ENCODE measurements at places on chromosomes 13 and 19.

DNA sequence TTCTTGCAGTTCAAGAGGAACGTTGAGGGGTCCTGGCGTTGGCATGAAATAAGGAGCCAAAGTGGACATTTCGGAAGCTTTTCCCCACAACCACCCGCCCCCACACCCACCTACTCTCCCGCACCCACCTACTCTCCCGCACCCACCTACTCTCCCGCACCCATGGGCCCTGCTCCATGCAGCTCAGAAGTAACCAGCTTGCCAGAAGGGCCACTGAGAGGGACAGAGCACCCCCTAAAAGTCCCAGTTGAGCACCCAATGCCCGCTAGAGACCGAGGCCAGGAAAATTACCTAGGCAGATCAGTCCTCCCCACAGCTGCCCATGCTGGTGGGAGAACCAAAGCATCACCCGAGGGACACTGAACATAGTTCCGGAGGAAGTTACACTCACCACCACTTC is 11.8 kb downstream of the VSTM2B start:
- DNase-seq, result no peak

- DNase-seq, result no peak
Measured at GRCh38 chr19:42191855-42192254, 25.6 kb downstream of the DEDD2 start.

GRCh38 chr19:8607386-8607785 is 3.1 kb downstream of the ADAMTS10 start:
- no peak for DNase-seq

DNA sequence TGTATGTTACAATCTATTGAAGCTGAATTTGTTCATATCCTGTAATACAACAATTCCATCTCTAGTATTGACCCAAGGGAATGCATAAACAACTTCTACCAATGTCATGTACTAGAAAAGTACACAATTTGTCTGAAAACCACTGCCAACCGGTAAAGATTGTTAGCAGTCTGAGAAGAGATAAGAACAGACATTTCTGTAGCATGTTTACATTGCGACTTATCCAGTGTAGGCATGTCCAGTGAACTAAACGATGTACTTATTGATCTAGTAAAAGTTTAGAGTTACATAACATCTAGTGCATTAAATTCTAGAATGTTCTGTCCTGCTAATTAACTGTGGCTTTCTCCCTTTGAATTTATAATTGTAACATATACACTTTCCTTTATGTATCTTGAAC is 425.9 kb downstream of the SLITRK6 start:
- DNase-seq, result no peak

DNA sequence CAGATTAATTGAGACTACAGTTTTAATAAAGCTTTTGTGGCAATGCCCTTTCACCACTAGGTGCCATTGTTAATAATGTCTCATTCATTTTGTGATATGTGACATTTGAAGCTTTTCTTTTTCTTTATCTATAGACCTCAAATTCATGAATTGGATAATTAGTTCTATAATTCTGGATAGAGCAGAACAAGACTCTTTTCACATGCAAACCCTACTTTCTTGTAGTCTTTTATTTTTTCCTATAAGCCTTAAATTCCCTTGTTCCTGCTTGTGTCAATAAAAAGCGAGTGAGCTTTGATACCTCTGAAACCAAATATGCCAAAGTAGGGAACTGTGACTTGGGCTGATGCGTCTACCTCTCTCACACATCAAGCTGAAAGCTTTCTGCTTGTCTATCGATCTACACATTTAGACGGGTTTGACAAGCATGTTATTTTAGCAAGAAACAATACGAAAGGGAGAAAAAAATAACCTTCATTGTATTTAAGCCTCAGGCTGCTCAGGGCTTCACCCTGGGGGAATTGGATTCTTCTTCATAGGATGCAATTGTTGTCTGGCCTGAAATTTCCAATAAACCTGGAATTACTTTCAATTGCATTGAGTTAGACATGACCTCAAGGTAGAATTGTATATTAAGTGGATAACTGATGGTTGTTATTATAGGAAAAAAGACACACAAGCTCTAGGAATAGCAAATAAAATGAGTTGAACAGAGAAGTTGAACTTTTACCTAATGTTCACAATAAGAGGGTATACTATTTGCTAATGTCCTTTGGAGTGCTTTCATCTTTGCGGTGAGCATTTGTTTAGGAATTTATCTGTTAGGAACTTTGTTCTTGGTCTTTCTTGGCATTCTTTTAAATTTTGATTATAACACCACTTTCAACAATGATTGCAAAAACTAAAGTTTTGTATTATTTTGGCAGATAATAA is 1150.2 kb upstream of the PCDH9 start:
- DNase-seq, result no peak

GRCh38 chr13:53921473-53921872 is 892.9 kb downstream of the OLFM4 start:
- DNase-seq, result no peak

- no peak for DNase-seq
Measured at GRCh38 chr13:76245211-76245610, 609.1 kb downstream of the LMO7 start.

- no peak for DNase-seq
Measured at GRCh38 chr19:31880283-31880682, 465.1 kb upstream of the ZNF507 start.

- DNase-seq, result no peak
Measured at GRCh38 chr13:21501686-21502085, 42.6 kb upstream of the ZDHHC20 start.

- no peak for DNase-seq
Measured at GRCh38 chr13:46496086-46496485, 56.9 kb upstream of the LRCH1 start.

GRCh38 chr13:45392811-45393210 is 25.4 kb downstream of the SLC25A30 start:
- DNase-seq, result no peak

- no peak for DNase-seq
Measured at GRCh38 chr13:87094646-87095045, 576.5 kb upstream of the SLITRK5 start.

- DNase-seq, result peak; percentile 27
Measured at GRCh38 chr13:24625331-24625731, 54.9 kb upstream of the ATP12A start.

DNA sequence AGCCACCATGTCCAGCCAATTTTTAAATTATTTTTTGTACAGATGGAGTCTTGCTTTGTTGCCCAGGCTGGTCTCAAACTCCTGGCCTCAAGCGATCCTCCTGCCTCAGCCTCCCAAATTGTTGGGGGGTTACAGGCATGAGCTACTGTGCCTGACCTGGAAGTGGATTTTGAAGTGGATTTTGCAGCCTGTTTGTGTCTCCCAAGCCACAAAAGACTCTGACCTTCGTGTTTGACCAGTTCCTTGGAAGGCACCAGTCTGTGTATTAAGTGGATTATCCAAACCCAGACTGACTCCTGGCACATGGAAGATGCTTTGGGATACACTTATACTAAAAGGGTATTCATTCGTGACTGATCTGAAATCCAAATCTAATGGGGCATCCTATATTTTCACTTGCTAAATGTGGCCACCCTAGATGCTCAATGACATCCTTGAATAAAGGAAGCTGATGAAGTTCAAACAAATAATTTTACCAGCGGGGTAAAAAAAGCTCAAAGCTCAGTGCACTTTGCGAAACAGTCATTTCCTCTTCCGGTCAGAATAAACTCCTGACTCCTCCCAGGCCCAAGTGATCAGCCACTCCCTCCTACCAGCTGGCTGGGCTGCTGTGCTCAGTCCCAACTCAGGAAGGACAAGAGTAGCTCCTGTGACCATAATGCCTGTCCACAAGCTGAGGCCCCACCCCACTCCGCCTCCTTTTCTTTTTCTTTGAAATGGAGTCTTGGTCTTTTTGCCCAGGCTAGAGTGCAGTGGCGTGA is 32.6 kb upstream of the GATAD2A start:
- peak; percentile 64 for DNase-seq

DNA sequence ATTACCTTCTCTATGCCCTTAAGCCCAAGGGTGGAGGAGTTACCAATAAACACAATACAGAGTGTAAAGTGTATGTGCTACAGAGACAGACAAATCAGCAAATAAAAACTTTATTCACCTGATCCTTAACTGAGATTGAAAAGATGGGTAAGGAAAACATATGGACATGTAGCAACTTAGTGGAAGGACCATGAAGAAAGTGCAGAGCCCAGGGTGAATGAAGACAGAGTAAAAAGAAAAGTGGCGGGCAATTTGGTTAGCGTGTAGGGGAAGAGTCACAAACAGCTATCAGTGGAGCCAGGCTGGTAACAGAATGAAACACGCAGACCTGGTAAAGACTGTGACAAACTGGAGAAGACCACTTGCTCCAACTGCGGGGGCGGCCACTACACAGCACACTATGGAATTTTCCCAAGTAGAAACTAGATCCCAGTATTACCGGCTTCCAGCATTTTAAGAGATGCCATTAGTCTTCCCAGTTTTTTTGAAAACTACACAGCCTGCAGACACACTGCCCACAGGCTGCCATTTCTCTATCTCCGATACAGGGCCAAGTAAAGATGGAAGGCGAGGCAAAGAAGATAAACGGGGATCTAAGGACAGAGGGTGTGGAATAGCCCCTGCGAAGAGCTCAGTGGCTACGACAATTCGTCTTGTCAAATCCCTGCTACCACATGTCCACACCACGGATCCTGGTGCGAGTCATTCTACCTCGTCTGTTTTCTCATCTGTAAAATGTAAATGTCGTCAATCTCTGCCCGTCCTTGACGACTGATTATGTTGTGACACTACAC is 1.2 kb downstream of the UQCRFS1 start:
- DNase-seq, result no peak

DNA sequence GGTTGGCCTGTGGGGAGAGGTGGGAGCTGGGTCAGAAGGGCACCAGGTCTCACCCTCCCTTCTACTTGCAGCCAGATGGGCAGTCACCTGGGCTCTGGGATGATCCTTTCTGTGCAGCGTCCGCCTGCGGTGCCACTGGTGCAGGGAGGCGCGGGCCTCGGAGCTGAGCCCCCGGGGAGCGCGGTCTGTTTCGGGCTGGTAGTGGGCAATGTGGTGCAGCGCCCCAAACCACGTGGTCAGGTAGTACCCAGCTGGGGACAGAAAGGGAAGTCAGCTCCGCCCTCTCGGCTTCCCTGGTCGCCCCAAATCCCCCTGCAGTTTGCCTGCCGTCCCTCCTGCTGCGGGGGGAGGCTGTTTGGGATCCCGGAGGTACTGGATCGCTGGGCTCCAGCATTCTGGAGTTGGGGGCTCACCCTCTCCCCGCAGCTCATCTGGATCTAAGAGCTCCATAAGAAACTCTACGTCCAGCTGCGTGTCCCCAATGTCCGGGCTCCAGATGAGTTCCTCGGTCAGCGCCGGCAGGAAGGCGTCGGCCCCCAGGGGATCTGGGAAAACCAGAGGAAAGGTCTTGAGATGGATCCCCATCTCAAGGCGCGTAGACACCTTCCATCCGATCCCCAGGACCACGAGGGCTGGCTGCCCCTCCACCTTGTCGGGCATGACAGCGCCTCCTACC is 8.8 kb downstream of the RINL start:
- peak; percentile 34 for DNase-seq

- DNase-seq, result no peak
Measured at GRCh38 chr19:43501661-43502418, 2.7 kb downstream of the PHLDB3 start.

DNA sequence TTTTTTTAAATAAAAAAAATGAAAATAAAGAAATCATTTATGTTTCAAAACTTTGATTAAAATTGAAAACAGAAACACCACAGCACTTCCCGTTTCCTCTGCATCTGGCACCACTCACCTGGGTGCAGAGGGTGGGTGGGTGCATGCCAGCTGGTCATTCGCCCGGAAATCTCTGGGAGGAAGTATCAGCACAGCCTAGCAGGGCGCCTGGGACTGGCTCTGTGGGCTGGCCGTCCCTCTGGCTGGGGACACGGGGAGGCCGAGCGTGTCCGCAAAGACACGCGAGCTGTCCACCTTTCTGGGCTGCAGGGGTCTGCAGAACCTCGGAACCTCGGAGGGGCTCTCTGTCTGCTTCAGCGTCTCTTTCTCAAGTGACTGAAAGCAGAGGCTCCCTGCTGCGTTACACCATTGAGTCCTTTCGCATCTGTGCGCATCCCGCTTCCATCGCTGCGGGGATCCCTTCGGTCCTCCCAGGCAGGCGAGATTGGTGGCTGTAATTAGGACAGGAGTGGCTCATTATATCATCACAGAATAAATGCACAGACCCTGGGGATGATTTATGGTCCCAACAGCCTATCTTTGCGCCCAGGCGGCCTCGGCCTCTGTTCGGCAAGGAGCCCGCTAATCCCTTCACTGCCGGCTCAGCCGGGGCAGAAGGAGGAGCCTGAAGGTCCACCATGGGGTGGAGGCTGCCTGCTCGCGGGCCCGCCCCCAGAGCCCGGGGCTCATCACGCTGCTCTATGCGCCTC is 17.2 kb downstream of the CRTC1 start:
- peak; percentile 66 for DNase-seq

Data from CD4-positive, alpha-beta T cell treated with Interleukin-6 at 100 ng/mL for 8 hours (primary cell).